NCI-H774 (cell line): ENCODE measurements at places on chromosomes 4 and X.
A peak's percentile ranks its signal among the peaks of the same experiment; 100 is the strongest.

- DNase-seq = no peak
Observed at GRCh38 chr4:139297001-139297410, 4.3 kb upstream of the NAA15 start.

DNA sequence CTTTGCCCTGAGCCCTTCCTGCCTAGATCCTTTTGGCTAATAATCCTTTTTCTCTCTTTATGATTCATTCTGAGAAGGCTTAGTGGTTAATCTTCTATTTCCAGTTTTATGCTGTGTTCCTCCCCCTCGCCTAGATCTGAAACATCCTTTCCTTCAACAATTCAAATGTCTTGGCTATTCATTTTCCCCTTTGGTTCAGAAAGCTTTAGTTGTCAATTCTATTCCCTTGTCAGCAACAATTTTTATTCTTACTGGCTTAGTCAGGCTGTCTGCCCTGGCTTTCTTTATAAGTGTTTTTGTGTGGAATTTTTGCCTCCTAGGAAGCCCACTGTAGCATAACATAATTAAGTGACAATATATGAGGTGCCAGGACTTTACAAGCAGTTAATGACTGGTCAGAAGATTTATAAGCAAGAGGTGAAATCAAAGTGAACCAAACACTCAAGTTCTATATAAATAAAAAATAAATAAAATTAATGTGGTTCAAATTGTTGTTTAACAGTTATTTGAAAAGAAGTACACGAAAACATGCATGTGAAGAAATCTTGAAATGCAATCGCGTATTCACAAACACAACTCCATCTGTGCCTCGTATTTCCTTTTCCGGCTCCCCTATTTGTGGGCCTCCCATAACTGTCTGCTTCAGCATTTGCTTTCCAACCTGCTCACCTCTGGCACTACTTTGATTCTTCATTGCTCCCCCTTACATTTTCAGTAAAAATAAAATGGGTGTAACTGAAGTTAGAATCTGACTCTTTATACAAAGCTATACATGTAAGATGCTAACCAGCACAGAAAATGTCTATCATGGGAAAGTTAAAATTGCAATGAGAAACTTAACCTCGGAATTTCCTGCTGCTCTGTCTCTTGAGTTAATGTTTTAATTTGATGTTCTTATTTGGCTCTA lies 235.4 kb downstream of the SPRY1 start:
- no peak for DNase-seq

DNA sequence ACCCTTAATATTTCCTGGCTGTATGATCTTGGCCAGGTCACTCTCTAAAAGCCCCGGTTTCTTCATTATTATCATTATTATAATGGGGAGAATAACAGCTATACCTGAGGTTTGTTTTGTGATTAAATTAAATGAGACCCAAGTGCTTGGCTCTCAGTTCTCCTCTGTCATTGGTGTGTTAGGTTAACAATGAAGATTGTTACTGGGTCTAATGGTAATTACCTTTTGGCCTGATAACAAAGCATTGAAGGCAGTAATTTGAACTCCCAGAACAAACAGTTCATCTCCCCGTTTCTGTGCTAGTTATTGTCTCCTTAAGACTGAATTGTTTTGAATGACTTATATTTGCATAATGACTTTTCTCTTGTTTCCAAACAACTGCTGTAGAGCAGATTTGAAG lies 6.8 kb upstream of the ANAPC4 start:
- DNase-seq = peak; percentile 19

DNA sequence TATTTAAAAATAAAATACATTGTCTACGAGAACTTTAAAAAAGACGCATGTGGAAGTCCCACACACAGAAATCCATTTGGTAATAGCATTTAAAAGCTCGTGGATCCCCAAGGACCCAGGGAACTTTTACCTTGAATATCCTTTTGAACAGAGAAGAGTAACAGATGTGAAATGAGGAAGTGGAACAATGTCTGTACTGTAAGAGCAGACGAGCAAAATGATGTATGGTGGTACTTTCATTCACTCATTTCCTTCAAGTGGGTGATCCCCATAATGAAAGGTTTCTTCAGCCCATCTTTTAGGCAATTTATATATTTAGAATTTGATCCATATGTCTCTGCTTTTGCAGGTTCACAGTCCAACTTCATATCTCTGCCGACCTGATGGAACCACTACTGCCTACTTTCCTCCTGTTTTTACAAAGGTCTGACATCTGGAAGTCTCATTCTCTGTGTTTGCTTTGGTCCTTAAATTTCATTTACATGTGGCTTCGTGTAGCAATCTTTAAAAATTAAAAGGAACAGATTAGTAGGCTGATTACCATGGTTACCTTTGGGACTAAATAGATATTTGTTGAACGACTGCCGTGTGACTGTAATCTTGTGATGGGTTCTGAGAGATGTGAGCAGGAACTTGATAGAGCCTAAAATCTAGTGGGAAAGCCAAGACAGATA lies 188.4 kb downstream of the PALLD start:
- DNase-seq = no peak

DNA sequence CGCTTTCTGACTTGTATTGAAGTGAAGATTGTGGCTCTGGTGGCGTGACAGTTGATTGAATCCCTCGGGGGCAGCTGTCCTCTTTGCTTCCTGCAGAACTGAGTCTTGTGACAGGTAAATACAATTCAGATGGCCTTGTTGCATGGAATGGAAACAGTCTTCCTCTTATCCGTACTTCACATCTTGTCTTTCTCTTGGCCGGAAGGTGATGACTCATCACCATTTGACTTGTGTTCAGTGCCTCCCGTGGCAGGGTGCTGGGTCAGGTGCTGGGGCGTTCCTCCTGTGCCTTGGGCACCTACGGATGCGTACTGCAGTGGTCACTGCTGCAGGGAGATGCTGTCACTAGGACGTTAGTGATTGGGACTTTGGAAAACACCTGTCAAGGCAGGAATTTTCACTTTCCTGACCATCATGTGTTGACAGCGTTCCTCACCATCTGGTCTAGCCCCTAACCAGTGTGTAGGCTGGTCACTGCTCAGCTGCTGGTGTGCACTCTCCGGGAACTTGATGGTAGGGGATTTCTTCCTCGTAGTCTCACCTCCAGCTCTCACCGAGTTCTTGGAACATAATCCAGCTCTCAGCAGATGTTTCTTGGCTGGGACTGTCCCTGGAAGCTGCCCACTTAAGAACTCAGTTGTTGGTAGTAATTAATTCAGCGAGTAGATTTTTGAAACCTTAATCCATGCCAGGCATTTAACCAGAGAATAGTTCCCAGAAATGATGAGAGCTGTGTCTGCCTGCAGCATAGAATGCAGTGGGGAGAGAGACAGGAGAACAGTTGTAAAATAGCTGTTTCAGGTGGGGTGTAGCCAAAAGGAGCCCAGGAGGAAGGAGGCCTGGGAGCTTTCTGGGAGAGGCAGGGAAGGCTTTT lies 7.2 kb downstream of the TBC1D14 start:
- no peak for DNase-seq

- DNase-seq = no peak
Observed at GRCh38 chr4:95798727-95799126, 41.2 kb upstream of the PDHA2 start.

- DNase-seq = no peak
Observed at GRCh38 chrX:40922307-40922706, 162.9 kb upstream of the USP9X start.

DNA sequence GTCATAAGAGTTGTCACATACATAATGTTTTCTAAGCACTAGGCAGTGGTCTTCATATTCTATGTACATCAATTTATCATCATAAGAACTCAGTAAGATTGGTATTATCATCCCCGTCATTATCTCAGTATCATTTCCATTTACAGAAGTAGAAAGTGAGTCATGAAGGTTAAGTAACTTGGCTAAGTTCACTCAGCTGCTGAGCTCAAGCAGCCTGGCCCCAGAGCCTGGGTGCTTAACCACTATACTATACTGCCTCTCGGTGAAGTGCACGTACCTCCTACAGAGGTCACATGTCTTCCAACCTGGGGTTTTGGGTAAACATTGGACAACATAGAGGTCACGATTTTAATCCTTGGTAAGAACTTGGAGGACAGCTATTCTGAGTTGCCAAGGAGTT lies 161.5 kb upstream of the GATB start:
- DNase-seq = no peak

DNA sequence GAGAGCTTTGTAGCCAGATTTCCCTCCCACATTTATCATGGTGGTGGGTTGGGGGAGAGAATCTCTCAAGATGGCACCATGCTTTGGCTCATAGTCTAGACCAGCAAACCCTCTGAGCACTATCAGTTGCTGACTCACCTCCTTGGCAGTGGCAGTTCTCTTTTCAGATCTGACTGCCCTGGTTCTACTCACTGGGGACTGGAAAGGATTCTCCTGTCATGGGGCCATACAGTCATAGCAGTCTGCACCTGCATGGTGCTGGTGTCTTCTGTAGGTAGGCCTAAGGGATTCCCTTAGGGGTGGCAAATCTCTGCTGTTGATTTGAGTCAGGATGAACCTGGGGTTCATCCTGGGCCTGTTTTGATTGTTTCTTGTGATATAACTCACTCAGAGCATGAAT lies 2.6 kb downstream of the TEX13B start:
- DNase-seq = no peak

DNA sequence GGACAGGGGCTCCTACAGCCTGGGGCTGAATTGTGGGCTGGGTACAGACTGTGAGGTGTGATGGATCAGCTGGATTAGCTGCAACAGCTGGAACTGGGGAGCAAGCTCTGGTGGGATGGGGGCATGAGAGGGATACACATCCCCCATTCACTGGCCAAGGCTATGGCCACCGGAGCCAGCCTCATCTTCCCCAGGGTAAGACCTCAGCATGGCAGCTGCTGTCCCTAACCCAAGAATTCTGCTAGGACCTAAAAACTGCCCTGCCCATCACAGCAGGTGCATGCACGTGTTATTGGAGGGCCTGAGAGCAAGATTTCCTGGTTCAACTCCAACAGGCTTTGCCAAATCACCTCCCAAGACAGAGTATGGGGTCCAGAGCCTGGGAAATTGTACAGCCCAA lies 258.6 kb upstream of the AGTR2 start:
- DNase-seq = no peak

- DNase-seq = no peak
Observed at GRCh38 chr4:112340023-112340422, 42.9 kb downstream of the ALPK1 start.

DNA sequence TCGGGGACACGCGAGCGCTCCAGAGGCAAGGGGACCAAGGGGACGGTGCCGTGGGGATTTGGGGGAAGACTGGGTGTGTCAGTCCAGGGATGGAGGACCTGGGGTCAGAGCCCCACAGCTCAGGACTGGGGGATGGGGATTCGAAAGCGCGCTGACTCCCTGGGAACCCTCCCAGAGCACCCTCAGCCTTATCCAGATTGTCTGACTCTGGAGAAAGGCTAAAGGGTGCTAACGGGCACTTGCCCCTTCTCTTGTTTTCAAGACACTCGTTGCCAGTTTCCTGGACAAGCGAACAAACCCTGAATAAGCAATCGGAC lies 1.1 kb downstream of the DOCK11 start:
- DNase-seq = no peak

GRCh38 chrX:16451334-16451733 lies 198.6 kb upstream of the S100G start:
- DNase-seq = no peak

DNA sequence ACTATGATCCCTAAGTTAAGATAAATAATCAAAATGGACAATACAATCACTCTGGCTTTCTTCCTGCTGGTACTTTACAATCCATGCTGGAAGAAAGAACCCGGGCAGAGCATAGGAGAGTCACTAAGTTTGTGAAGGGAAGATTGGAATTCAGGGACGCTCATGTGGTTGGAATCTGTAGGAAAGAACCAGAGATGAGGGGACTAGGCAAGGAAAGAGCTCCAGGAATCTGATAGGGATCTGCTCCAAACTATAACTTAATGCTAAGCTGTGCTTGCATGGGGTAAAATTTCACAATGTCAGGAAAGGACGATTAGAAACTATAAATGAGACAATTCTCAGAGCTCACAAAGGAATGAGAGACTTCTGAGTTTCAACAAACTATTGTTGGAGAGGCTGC lies 167.5 kb downstream of the ADGRA3 start:
- DNase-seq = no peak

- peak; percentile 41 for DNase-seq
Observed at GRCh38 chr4:56803471-56803870, 18.0 kb downstream of the SPINK2 start.

- DNase-seq = no peak
Observed at GRCh38 chrX:81229229-81229628, 27.3 kb downstream of the SH3BGRL start.

GRCh38 chr4:4791299-4792111 lies 68.0 kb upstream of the MSX1 start:
- no peak for DNase-seq

DNA sequence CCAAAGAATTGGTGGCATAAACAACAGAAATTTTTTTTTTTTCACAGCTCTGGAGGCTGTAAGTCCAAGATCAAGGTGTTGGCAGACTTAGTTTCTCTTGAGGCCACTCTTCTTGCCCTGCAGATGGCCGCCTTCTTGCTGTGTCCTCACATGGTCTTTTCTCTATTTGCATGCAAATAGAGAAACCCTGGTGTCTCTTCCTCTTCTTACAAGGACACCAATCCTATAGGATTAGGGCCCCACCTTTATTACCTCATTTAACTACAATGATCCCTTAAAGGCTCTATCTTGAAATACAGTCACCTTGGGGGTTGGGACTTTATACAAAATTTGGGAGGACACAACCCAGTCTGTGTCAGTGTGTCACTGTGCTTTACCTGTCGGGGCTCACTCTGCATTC lies 175.4 kb upstream of the PGRMC2 start:
- no peak for DNase-seq

GRCh38 chr4:99507762-99508161 lies 3.1 kb upstream of the C4orf17 start:
- DNase-seq = no peak

DNA sequence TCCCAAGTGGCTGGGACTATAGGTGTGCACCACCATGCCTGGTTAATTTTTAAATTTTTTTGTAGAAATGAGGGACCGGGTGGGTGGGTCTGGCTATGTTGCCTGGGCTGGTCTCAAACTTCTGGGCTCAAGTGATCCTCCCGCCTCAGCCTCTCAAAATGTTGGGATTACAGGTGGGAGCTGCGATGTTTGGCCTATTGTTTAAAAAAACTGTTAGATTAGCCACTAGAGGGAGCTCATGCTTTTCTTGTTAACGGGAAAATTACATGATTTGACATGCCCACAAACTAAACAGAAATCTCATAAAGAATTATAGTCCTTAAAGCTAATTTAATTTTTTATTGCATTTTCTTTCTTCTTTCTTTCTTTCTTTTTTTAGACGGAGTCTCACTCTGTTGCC lies 5.0 kb upstream of the SDAD1 start:
- DNase-seq = peak; percentile 20

DNA sequence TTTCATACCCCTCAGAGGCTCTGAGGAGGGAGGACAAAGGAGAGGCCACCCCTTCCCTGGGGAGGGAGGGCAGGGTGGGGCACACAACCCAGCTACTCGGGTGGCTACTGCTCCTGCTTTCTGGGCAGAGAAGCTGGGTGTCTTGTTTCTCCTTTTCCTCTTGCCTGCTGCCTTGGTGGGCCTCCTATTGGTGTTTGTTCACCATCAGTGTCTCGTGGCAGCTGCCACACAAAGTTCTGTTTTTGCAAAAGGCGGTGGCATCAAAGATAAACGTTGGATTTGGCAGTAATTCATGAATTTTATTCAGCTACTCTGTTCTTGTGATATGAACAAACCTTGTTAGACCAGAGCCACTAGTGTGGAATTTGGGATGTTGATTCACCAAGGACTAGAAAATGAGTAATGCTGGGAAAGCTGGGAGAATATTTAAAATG lies 153.0 kb upstream of the SCML1 start:
- no peak for DNase-seq

GRCh38 chrX:139924069-139924695 lies 8.7 kb downstream of the ATP11C start:
- no peak for DNase-seq

- no peak for DNase-seq
Observed at GRCh38 chr4:6892909-6893202, 16.8 kb upstream of the TBC1D14 start.

- no peak for DNase-seq
Observed at GRCh38 chr4:26140150-26140898, 180.5 kb upstream of the RBPJ start.
